ENCODE measurements at places on chromosomes 1 and 21. TPM values are rescaled to one million over a fixed set of nuclear protein-coding genes. Genes with fewer than 3 reads are reported as not detected.

C1orf87 gene
- not detected for total RNA-seq

PPIH gene
- total RNA-seq, result 63.5 TPM

KRTAP20-3 gene
- total RNA-seq, result not detected

MCOLN2 gene
- 1.7 TPM for total RNA-seq

HSD11B1 gene
- total RNA-seq, result not detected

S100A7A gene
- total RNA-seq, result not detected

PLA2G4A gene
- 10.9 TPM for total RNA-seq

FAAH gene
- total RNA-seq, result 0.79 TPM

OPRD1 gene
- 0.06 TPM for total RNA-seq

BARHL2 gene
- total RNA-seq, result not detected

CSDE1 gene
- 163 TPM for total RNA-seq

DDR2 gene
- 0.38 TPM for total RNA-seq

GPN2 gene
- 25.9 TPM for total RNA-seq

OR2T11 gene
- not detected for total RNA-seq

SHISAL2A gene
- not detected for total RNA-seq

KRTAP20-4 gene
- not detected for total RNA-seq

SNAP47 gene
- total RNA-seq, result 26.8 TPM

LAMC1 gene
- total RNA-seq, result 118 TPM

DNTTIP2 gene
- 52.4 TPM for total RNA-seq

TP73 gene
- total RNA-seq, result 0.58 TPM

BCAN gene
- total RNA-seq, result not detected

BTBD19 gene
- 3.0 TPM for total RNA-seq

C1orf185 gene
- not detected for total RNA-seq

AGRN gene
- 135 TPM for total RNA-seq

RNF19B gene
- 25.0 TPM for total RNA-seq

HP1BP3 gene
- 122 TPM for total RNA-seq

FCRL5 gene
- not detected for total RNA-seq

IGFN1 gene
- total RNA-seq, result 1.1 TPM

RNU11 gene
- total RNA-seq, result not detected

THEM5 gene
- total RNA-seq, result not detected

POU3F1 gene
- 0.04 TPM for total RNA-seq

FCER1A gene
- total RNA-seq, result not detected

INAVA gene
- 40.5 TPM for total RNA-seq

TRAF3IP3 gene
- total RNA-seq, result not detected

KDF1 gene
- total RNA-seq, result not detected

TAS1R1 gene
- total RNA-seq, result not detected

CSMD2 gene
- not detected for total RNA-seq

VHLL gene
- total RNA-seq, result not detected

LCE1D gene
- not detected for total RNA-seq

CREG1 gene
- 73.3 TPM for total RNA-seq

SCP2 gene
- total RNA-seq, result 47.0 TPM

LORICRIN gene
- not detected for total RNA-seq

SUSD4 gene
- 0.38 TPM for total RNA-seq

TRIM17 gene
- not detected for total RNA-seq

CD84 gene
- not detected for total RNA-seq

MROH9 gene
- not detected for total RNA-seq

SH3BGR gene
- total RNA-seq, result 1.5 TPM

RPTN gene
- total RNA-seq, result not detected

All from A549 treated with DMSO at 1 μM for 4 hours (cell line).